ENCODE measurements at places on chromosomes 7 and 10.
A peak's percentile ranks its signal among the peaks of the same experiment; 100 is the strongest.

DNA sequence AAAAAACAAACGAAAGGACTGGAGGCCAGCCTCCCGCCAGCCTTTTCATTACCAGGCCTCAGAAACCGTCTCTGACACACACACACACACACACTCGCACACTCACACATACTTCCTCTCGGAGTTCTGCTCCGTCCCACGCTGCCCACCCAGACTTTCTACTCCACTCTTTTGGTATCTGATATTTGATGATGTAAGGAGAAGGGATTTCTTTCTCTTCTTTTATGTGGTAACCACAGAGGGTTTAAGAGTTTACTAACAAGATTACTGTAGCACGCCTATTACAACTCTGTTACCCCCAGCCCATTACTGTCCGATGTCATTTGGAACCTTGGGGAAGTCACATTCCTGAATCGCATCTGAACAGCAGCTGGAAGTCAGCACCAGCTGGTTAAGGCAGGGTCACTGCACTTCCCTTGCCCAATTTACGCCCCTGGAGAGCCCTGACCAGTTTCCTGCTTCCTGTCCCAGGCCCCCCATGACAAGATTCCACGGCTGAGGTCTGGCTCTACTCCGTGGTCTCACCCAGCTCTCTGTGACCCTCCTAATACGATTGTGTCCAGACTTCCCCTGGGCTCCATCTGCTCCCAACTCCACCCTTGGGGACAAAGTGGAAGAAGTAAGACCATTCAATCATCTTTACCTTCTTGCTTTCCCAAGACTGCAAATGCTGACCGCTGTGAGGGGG lies 1.1 kb downstream of the DENND2A start:
- peak; percentile 47 for DNase-seq

DNA sequence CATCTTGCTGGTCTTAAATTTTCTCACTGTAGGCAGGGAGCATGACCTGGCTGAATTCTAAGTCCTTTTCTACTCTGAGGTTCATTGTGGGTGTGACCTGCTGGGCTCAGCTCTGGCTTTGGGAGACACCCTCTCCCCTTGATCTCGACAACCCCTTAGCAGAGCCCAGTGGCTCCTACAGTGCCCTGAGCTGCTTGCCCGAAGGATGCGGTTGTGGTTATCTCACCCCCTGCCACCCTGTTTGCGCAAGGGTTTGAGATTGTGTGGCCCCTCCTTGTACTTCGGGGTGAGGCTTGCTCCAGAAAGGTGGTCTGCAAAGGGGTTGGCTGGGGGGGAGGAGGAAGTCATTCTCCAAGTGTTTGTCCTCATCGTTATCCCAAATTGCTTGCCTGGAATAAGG lies 55.3 kb downstream of the TCF7L2 start:
- DNase-seq, result no peak

- no peak for DNase-seq
Measured at GRCh38 chr10:12165036-12165435, 30.7 kb downstream of the NUDT5 start.

- DNase-seq, result peak; percentile 65
Measured at GRCh38 chr7:125061776-125062397, 132.3 kb upstream of the POT1 start.

DNA sequence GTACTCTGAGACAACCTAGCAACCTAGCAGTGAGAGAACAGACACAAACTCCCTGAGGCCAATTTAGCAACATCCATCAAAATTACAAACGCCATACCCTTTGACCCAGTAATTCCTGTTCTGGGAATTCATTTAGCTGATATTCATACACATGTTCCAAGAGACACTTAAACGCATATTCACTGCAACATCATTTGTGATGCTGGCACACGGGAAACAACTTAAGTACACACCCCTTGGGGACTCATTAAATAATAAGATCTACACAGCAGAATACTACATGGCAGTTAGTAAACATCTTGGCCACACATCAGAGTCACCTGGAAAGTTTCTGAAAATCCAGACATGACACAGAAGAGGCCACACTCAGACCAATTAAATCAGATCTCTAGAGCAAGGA lies 17.6 kb downstream of the NUDCD3 start:
- DNase-seq, result no peak

- no peak for DNase-seq
Measured at GRCh38 chr7:14931511-14932215, 29.1 kb upstream of the DGKB start.
